ENCODE measurements at places on chromosomes 7 and 10. TPM values are rescaled to one million over a fixed set of nuclear protein-coding genes. Genes with fewer than 3 reads are reported as not detected.

Gene DYNC1I1
- 0.59 TPM for polyA plus RNA-seq

GRCh38 chr7:138125598-138126111, 49.4 kb downstream of the AKR1D1 start:
- DNase-seq, result no peak

DNA sequence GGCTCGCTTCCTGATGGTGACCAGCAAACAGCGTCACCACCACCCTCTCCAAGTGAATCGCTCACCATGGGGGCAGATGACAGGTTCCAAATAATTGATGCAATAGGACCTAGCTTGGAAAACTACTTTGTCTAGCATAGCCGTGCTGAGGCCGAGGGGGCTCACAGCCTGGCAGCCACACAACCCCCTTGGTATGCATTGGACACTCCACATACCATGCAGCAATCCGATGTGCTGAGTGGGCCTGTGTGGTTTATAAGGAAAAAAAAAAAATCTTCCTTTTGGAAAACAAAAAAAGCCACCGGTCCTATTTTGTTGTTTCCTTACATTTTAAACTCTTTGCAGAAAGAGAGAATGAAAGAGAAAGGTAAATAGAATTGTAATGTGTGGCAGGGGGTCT, 15.1 kb downstream of the GATA3 start:
- no peak for DNase-seq

DNA sequence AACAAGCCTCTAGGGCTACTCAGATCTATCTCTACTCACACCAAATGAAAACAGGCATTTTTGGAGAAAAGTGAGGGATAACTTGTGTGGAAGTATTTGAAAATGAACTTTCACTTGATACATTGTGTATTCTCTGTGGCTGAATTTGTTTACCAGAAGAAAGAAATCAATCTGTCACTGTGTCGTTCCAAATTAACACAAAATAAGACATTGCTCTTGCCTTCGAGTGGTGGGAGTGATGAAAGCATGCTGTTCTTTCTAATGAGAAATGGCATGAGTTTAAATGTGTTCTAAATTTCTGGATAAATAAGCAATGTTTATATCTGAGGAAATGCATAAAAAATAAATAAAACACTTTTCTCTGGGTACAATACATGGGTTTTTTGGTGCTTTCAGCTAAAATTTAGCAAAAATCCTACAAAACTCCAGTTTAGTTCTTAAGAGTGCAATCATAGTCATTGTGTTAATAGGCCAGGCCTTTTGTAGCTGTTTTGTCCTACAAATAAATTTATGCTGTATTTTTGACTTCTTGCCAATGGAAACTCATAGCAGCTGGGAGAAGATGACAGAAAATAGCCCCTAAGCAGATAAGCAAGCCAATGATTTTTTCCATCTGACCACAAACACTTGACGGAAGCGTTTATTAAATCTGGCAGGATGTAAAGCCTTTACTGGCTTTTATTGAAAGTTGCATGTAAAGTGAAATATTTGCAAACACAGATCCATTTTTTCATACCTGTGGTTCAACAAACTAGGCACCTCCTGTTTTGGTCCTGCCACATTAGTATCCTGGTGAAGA, 1064.1 kb upstream of the GHITM start:
- DNase-seq, result peak; percentile 69
